ENCODE measurements at places on chromosomes 6 and 20. TPM values are rescaled to one million over a fixed set of nuclear protein-coding genes. Genes with fewer than 3 reads are reported as not detected.
A peak's percentile ranks its signal among the peaks of the same experiment; 100 is the strongest.

The CGA gene
- not detected for total RNA-seq

GRCh38 chr20:49856904-49857303 lies 44.3 kb downstream of the SLC9A8 start:
- no peak for DNase-seq

The DAAM2 gene
- under 0.01 TPM for total RNA-seq

- no peak for DNase-seq
Measured at GRCh38 chr6:14020551-14020950, 95.8 kb downstream of the RNF182 start.

DNA sequence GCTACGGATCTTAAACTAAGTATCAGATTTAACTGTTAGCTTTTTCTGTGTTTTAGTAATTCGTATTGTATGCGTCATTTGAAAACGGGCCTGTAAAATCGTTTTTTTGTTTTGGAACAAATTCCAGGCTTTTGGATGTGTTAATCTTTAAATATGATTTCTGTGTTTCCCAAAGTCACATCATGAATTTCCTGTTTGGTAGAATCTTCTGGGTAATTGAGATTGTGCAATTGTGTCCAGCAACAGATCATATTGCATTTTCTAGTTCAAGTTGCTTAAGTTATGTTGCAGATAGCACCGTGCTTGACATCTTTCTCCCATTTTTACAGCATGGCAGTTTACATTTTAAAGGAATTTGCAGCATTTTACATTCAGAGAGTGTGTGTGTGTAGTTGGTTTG lies 1.9 kb downstream of the MAPK14 start:
- no peak for DNase-seq

DNA sequence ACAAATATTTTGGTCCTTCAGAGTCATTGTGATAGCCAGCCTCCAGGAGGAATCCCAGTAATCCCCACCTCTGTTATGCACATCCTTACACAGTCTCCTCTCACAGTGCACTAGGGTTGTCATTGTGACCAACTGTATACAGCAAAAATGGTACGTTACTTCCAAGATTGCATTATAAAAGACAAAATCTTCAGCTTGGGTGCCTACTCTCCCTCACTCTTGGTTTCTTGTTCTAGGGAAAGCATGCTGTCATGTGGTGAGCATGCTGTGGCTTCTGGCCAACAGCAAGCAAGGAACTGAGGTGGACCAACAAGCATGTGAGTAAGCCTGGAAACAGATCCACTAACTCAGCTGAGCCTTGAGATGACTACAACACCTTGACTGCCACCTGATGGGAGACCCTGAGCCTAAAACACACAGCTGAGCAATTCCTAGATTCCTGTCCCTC lies 130.1 kb upstream of the DST start:
- DNase-seq, result no peak

The PRSS16 gene
- total RNA-seq, result not detected

The TSBP1 gene
- not detected for total RNA-seq

The C6orf132 gene
- total RNA-seq, result under 0.01 TPM

DNA sequence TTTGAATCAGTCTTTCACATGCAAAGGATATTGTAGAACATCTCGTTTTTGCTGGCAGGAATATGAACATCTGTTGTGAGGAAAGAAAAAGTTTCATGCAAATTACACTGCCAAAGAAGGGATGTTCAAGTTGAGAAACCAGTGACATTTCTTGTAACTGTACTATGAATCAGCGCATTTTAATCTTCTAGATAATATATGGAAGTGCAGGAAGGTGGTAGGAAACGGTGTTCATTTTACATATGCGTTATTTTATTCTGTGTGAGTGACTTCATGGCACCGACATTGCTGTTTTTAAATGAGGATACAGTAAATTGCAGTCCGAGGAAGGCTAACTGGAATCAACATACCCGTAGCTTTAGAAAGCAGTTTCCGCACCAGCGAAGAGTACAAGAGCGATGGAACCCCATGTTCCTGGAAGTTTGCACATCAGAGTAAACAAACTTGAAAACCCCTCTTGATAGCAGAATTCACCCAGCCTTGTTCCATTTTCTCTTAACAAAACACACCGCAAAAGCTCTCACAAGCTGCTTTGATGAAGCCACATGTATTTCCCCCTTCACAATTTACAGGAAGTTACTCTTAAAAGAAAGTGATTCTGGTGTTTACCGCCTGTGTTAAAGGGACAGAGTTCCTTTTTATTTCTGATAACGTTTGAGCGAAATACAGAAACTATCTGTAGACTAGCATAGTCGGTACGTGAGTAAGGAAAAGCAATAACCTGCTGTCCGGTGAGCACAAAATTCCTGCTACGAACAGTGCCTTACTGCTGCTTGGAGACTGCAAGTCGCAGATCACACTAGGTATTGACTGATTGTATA lies 11.5 kb downstream of the PRDM1 start:
- peak; percentile 78 for DNase-seq

GRCh38 chr20:37179683-37180524 lies 556 bp upstream of the MROH8 start:
- no peak for DNase-seq

- DNase-seq, result no peak
Measured at GRCh38 chr6:75444899-75445298, 48.7 kb downstream of the FILIP1 start.

DNA sequence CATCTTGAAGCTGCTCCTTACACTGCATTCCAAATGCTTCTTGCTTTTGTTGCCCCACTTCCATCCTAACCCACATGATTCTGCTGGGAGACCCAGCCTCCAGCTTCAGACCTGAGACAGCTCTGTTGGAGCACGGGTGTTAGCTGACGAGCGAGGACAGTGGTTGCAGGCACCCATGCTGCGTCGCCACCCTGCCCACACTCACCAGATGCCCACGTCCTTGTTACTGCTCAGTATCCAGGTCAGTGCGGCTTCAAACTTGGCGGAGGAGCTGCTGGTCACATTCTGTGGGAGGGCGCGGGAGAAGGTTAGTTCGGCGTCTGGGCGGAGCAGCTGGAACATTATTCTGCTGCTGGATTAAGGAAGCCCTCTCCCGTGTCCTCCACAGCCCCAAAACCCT lies 9.0 kb downstream of the LEMD2 start:
- no peak for DNase-seq

- no peak for DNase-seq
Measured at GRCh38 chr6:166365806-166366205, 16.9 kb downstream of the MPC1 start.

The BPIFB1 gene
- total RNA-seq, result not detected

DNA sequence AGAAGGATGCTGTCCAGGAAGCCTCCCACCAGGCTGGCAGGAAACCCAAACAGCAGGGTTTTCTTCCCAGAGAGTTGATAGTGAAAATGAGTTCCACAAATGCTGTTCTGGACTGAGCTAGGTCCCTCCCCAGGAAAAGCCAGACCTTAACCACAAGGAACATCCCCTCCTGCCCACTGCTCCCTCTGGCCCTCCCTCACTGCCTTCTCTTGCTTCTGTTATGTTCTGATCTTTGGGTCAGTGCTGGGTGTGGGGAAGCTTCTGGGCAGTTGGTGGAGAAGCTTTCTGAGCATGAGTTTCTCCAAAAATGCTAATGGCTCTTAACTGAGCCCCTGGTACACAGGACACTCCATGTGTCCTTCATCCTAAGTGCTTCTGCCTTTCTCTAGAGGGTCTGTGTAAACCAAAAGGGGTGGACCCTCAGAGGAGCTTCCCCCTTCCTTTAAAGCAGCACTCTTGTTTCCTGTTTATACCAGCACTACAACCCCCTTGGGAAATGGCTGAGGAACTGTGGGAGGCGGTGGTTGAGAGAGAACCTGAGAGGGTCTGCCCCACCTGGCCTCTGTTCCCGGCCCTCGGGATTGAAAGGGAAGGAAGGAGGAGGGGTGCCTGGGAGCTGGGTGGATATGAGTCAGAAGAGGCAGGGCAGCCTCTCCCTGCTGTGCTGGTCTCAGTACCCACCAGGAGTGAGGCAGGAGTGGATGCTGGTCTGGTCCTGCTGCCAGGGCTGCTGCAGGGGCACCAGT lies 42.0 kb downstream of the CDS2 start:
- peak; percentile 52 for DNase-seq

DNA sequence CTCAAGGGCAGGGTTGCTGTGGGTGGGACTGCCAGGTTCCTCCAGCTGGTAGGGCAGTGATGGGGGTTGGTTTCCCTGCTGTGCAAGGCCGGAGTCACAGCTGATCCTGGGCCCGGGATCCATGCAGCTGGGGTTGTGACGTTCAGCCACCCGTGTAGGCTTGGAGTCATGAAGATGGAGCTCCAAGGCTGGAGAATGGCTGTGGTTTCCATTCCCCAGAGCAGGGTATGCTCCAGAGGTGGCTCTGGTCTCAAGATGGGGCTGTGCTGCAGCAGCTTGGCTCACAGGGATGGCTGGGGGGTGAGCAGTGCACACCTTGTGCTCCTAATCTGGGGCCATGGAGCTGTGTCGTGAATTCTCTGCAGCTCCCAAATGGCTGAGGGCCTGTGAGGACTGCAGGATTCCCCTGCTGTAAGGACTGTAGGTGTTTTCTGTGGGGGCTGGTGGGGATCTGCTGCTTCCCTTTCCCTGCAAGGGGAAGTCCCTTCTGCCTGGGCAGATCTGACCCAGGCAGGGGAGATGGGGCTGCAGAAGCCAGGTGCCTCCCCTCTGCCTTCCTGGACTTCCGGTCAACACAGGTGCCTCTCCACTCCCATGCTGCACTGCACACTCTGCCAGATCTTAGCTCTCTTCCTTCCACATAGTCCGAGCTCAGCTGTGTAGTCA lies 15.9 kb downstream of the KIF25 start:
- DNase-seq, result no peak

GRCh38 chr6:90162648-90163387 lies 133.8 kb downstream of the BACH2 start:
- no peak for DNase-seq

DNA sequence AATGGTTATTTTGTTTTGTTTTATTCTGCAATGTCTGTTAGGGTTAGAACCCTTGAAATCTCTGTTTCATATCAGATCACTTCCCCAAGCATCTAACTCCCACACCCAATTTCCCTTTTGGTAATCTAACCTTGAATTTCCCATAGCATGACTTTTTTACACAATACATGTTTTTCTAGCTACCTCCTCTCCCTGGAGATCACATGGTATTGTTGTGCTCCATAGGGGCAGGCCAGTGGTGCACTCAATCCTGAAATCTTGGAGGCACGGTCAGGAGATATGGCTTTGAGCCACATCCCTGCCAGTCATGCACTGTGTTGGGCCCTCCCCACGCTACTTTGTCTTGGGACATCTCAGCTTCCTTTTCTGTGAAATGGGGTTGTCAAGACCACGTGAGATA lies 36.7 kb upstream of the NNAT start:
- DNase-seq, result no peak

GRCh38 chr6:90910893-90911292 lies 324.0 kb upstream of the MAP3K7 start:
- DNase-seq, result no peak

The CDSN gene
- under 0.01 TPM for total RNA-seq

- no peak for DNase-seq
Measured at GRCh38 chr20:51233345-51233744, 210.4 kb upstream of the KCNG1 start.

DNA sequence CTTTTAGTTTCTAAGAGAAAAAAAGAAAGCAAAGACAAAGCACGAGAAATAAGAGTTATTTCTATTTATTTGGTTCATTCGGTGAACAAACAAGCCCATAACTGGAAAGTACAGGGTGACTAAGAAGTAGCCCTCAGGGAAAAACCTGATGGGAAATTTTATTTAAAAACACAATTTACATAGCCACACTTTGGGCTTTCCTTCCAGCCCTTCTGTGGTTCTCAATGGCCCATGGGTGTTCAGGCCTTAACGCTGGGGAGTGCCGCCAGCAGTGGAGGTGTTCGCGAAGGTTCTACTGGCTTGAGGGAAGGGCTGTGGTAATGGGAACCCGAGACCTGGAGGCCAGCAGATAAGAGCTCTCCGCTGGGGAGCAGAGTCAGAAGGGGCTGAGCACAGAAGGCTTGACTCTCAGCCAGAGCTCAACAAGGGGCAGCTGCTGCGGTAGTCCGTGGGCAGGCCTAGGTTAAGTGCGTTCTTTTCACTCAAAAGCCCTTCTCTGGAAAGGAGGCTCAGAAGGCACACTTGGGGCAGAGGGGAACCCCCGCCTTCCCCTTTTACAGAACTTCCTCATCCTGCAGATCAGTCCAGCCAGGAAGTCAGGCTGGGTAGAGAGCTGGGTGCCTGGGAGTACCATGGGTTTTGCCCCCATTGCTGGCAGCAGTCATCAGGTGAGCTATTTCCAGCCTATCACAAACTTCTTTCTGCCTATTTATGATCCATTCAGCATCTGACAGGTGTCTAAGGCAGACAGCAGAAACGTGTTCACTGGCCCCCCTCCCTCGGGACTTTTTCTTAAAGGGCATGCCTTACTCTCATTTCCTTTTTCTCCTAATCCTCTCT lies 8.8 kb upstream of the CD83 start:
- DNase-seq, result peak; percentile 84

DNA sequence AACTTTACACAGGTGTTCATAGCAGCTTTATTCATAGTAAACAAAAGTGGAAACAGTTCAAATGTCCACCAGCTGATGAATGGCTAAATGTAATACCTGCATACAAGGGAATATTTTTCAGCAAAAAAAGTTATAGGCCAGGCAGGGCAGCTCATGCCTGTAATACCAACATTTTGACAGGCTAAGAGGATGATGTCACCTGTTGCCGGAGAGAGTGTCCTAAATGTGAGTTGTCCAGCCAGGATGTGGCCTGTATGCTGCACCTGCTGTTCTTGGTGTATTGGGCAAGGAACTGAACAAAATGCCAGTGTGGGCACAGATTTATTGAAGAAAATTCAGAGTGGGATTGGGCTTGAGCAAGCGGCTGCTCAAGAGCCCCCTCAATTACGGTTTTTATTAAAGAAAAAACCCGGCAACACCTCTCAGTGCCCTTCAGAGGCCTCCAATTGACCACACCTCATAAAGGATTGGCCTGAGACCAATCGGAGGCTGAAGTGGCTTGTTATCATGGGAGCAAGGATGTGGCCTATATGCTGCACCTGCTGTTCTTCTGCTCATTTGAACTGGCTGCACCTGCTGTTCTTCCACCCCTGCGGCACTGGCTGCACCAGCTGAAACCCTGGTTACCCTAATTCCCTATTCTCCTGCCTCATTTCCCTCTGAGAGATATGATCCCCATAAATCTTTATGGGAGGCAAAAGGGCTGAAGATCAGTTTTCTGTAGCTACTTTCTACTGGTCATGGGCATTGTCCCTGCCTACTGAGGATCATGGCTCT lies 164.3 kb upstream of the PROKR2 start:
- DNase-seq, result no peak

GRCh38 chr20:25356271-25356933 lies 34.2 kb downstream of the ABHD12 start:
- DNase-seq, result no peak

The MOG gene
- not detected for total RNA-seq

- DNase-seq, result no peak
Measured at GRCh38 chr6:149393002-149393679, 6.9 kb upstream of the SUMO4 start.

- DNase-seq, result no peak
Measured at GRCh38 chr6:113202852-113203714, 654.1 kb upstream of the MARCKS start.

The ARFRP1 gene
- total RNA-seq, result 52.0 TPM

DNA sequence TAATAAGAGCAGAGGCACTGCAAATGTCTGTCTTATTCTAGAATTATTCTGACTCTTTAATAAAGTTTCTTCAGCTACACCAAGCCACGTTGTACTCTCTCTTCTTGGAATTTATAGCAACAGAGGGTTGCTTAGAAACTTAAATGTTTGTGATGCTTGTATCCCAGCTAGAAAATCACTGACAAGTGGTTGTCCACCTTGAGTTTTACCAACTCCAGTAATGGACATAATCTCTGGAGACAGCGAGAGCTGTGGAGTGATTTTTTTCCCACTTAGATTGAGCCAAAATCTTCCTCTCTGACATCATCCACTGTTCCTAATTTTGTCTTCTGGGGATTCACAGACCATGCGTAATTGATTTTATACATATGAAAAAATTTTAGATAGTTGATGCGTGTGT lies 8.0 kb downstream of the ECT2L start:
- no peak for DNase-seq

The MMP24 gene
- under 0.01 TPM for total RNA-seq

The CUL9 gene
- 47.7 TPM for total RNA-seq
